Activated gamma-delta T cell treated with anti-CD3 and anti-CD28 coated beads, Interleukin-2, amount 50 U/mL, for 16 hours (primary cell): ENCODE measurements at places on chromosomes 7 and 10.

DNA sequence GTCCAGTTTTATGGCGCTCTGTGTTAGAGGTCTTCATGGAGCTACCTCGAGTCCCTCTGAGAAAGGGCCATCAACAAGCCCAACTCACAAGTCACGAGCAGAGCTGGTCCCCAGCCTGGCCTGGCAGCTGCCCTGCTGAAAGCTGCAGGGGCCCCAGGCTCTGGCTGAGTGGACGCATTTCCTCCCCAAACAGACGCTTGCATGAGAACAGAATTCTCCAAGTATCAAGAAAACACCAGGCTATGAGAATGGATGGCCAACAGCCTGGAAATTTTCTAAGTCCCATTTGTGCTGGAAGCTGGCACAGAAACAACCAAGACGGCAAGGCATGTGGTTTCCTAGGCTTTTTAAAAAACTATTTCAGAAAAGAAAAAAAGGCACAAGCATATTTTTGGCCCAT, 114.8 kb downstream of the FAM53B start:
- no peak for DNase-seq

DNA sequence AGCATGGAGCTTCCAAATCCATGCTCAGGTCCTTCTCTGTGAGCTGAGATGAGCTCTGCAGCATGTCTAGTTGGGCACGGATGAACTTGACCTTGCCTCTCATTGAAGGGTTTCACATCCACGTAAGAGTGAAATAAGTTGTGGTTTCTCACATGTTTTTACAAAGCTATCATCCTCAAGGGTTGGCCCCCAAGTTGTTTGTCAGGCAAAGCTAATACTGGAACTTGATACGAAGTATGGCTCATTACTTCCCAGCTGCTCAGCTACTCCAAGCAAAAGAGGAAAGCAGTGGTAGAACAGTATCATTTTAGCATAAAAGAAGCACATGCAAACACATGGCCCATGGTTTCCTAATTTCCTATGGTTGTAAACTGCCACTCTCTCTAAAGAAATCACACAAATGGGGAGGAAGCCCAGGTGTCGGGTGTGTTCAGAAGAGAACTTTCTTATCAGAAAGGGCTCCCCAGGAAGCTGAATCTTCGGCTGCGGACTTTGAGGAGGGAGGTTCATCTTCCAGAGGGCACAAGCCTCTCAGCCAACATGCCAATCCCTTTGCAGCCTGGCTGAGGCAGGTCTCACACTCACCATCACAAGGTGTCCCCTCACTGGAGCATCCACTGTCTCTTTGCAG, 45.3 kb downstream of the PDLIM1 start:
- DNase-seq = no peak

DNA sequence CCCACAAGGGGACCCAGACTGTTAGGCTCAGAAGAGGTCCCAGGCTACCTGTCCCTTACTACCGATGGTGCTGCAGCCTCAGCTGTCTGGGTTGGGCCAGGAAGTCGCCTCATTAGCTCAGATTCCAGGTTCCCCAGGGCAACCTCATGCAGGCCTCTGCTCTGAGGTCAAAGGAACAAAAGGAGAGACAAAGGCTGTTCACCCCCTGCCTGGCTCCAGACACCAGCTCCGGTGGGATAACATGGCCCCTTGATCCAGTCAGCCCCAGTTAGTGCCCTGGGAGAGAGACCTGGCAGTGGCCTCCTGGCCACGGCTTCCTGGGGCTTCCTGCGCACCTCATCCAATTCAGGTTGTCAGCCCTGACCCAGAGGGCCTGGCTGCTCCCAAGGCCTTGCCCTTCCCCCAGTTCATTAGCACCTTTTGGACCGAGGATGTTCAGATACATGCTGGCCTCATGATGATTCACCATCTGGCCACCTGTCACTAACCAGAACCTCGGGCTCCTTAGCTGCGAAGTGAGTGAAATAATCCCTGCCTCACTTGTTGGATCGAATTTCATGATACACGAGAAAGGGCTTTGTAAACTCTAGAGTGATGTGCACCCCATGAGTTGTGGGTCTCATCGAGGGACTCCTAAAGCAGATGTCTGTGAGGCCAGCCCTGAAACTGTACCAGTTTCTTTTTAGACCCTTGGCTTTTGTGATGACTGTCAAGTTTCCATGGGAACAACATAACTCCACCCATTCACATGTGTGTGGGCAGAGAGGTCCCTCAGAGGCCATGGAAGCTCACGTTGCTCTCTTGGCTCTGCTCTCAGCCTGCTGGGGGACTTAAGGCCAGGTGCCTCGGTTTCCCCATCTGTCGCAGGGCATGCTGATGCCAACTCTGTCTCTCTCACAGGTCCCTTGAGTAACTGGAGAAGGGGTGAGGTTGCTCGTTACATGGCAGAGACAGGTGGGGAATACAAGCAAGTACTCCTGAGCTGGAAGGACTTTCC, 79.5 kb upstream of the PCBD1 start:
- DNase-seq = no peak

DNA sequence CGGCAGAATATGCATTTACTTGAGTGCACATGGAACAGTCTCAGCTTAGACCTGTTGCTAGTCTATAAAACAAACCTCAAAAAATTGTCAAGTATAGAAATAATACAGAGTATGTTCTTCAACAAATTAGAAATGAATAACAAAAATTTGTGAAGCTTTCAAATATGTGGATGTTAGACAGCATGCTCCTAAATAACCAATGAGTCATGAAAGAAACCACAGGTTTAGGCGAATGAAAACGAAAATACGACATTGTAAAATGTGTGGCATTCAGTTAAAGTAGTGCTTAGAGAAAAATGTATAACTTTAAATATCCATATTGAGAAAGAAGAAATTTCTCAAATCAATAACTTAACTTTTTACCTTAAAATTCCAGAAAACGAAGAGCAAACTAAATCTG, 760.0 kb upstream of the SORCS1 start:
- DNase-seq = no peak

GRCh38 chr7:64946772-64947171, 43.7 kb downstream of the ZNF273 start:
- DNase-seq = no peak

- no peak for DNase-seq
Observed at GRCh38 chr7:90092506-90092905, 61.8 kb upstream of the STEAP1 start.

GRCh38 chr10:60212195-60212594, 177.5 kb downstream of the ANK3 start:
- DNase-seq = no peak

DNA sequence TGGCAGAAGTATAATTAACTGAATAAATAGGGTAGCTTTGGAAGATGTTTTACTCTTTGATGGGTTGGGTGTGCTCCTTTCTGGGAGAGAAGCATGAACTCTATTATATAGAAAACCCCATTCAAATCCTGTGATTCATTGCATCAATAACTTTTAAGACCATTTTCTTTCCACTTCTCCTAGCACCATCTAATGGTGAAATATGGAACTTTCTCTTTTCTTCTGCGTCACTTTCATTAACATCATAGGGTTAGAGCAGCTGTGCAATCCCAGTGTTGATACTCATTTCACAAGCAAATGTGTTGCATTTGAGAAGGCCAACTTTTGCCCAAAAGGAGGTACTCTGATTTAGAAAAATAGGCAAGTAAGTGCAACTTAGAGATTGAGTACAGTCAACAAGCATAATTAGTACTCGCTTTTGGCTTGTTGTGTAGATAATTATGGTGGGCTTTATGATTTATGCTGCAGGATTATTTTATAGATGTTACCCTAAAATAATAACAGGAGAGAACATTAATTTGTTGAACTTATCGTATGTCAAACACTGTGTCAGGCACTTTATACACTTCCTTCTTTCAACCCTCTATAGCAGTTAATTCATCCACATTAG, 92.9 kb downstream of the CPED1 start:
- no peak for DNase-seq

GRCh38 chr7:46603780-46604179, 682.7 kb upstream of the IGFBP3 start:
- no peak for DNase-seq

DNA sequence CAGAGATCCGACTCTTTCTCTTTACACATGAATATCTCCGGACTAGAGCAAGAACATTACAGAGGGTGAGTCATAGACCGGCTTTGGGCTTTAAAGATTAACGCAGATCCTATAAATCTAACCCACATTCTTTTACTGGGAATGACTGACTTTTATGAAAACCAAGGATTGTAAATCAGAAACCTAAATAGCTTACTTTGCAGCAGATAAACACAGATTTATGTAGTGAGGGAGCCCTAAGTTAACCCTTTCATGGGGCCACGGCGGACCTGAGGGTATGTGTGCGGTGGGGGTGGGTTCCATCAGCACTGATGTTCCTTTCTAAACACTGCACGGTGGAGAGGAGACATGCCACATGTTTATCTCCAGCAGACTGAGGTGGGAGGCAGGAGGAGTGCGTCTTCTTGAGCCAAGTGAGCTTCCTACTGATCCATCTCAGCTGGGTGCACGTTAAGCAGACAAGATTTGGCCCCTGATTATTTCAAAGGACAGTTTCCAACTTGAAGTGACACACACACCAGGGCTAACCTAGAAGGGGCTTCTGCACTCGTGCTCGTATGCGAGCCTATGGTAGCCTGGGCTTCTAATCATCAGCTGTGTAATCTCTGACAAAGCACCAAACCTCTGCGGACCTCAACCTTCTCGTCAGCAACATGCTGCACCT, 127.6 kb downstream of the WDR11 start:
- no peak for DNase-seq

DNA sequence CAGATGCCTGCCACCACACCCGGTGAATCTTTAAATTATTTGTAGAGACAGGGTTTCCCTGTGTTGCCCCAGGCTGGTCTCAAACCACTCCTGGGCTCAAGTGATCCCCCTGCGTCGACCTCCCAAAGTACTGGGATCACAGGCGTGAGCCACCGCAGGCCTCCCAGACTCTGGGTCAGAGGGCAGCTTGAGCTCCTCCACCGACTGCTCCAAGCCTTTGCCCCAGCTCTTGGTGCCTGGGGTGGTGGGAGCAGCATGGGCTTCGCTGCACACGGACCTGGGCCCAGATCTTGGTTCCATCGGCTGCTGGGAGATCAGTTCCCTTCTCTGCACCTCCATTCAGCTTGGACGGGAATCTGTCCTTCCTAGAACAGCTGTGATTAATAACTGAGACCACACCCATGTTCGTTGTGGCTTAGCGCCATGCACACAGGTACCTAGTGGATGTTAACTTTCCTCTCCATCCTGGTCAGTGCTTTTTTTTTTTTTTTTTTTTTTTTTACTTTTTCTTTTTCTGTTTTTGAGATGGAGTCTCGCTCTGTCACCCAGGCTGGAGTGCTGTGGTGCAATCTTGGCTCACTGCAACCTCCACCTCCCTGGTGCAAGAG, 125.3 kb downstream of the CUX1 start:
- DNase-seq = no peak

GRCh38 chr10:132151286-132151950, 35.3 kb upstream of the DPYSL4 start:
- DNase-seq = no peak

- DNase-seq = no peak
Observed at GRCh38 chr10:11042357-11042756, 24.7 kb downstream of the CELF2 start.

GRCh38 chr7:94296881-94297280, 97.8 kb upstream of the COL1A2 start:
- DNase-seq = no peak

GRCh38 chr10:123639131-123639530, 27.0 kb upstream of the GPR26 start:
- DNase-seq = no peak

GRCh38 chr10:133204226-133205015, 25.6 kb upstream of the UTF1 start:
- no peak for DNase-seq

GRCh38 chr7:121961089-121961867, 88.3 kb downstream of the PTPRZ1 start:
- DNase-seq = no peak

- no peak for DNase-seq
Observed at GRCh38 chr7:33643530-33643929, 261.8 kb upstream of the BMPER start.

DNA sequence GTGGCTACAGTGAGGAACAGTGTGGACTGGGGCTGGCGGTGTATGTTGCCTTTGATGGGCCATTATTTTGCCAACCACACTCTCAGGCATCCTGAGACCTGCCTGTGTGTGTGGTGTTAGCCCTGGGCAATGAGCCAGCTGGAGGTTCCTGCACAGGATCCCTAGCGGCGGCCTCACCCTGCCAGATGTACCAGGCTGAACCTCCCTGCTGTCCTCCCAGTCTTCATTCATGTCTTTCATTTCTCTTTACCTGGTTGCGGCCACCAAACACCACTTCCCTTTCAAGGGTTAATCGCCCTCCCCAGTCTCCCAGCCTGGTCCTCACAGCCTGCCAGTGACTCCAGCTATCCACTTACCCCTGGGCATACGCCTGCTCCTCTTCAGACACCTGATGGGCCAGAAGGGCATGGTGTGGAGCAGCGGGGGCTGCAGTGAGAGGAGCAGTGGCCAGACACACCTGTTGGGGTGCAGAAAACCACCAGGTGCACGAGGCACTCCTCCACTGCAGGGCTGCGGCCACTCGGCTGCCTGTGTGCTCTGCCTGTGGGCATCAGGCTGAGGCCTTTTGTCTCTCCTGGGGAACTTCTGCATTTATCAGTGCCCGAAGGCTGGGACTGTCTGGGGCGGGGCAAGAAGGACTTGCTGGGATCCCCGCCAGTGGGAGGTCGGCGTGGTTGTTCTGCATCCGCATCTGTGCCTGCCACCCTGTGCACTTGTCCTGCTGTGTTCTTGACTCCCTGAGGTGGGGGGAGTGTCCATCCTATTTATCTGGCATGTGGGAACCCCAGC, 111.6 kb downstream of the ARHGAP22 start:
- no peak for DNase-seq

DNA sequence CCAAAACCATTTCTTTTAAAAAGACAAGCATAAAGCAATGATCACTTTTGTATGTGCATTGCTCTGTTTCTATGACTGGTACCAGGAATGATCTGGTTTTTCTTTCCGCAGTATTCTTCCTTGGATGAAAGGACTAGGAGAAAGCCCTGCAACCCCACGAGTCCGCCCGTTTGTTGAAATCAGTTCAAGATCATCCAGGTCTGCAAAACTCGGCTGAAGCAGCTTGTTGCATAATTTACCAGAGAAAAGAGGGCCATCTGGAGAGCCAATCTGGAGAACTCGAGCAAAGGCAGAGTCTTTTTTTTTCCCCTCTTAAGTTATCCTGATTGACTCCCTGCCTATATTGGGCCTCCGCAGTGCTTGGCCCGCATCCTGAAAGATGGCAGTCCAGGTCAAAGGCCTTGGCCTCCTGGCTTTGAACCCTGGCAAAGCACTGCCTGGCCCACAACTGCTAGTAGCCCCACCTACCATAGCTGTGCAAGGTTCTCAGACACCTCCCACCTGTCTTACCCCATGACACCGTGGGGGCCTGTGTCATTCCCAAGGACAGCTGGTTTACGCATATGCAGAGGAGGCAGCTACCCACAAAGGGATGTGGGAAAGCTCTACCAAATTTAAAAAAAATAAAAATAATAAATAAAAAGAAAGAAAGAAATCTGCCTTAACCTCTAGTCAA, 572.2 kb downstream of the INHBA start:
- no peak for DNase-seq

- DNase-seq = no peak
Observed at GRCh38 chr10:117137911-117138642, at the start of gene VAX1. Gene VAX1, minus strand, starts transcription at chr10:117138270. Its CDS starts 214 bp downstream, at chr10:117138056.

- no peak for DNase-seq
Observed at GRCh38 chr7:132102942-132103341, 473.3 kb downstream of the PLXNA4 start.
